ENCODE measurements at places on chromosomes 2 and 18.

DNA sequence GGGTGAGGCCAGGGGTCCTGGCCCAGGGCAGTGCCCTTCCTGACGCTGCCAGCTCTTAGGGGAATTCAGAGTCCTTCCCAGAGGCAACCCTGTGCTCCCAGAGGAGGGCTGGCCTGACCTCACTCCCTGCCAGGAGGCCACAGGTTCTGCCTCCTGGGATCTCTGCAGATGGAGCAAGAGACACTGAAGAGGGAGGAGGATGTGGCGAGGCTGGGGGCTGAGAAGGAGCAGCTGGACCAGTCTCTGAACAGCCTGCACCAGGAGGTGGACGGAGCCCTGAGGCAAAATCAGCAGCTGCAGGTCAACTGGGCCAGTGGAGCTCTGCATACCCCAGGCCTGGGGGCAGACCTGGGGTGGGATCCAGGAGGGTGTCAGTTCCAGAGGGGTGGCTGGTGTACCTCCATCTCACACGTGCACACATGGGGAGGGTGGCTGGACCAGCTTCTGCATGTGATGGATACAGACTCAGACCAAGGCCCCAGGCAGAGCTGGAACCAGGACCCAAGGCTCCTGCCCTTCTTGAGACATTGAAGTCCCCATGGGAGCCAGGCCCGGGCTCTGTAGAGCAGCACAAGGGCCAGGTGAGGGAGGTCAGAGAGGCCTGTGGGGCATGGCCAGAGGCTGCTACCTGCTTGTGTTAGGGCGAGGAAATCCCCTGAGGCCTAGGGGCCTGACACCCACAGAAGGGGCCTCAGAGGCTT, 9.7 kb upstream of the SNED1 start:
- no peak for DNase-seq

- no peak for DNase-seq
These were observed 83.7 kb downstream of the TMEM131 start for GRCh38 chr2:97911922-97912575.

- DNase-seq = no peak
These were observed 50.3 kb upstream of the TLK1 start for GRCh38 chr2:171210864-171211431.

- no peak for DNase-seq
These were observed 90.8 kb downstream of the FAM124B start for GRCh38 chr2:224310943-224311625.

GRCh38 chr2:111143107-111143842, 22.6 kb downstream of the BCL2L11 start:
- DNase-seq = no peak

- DNase-seq = no peak
These were observed 22.3 kb downstream of the EFEMP1 start for GRCh38 chr2:55901322-55901721.

DNA sequence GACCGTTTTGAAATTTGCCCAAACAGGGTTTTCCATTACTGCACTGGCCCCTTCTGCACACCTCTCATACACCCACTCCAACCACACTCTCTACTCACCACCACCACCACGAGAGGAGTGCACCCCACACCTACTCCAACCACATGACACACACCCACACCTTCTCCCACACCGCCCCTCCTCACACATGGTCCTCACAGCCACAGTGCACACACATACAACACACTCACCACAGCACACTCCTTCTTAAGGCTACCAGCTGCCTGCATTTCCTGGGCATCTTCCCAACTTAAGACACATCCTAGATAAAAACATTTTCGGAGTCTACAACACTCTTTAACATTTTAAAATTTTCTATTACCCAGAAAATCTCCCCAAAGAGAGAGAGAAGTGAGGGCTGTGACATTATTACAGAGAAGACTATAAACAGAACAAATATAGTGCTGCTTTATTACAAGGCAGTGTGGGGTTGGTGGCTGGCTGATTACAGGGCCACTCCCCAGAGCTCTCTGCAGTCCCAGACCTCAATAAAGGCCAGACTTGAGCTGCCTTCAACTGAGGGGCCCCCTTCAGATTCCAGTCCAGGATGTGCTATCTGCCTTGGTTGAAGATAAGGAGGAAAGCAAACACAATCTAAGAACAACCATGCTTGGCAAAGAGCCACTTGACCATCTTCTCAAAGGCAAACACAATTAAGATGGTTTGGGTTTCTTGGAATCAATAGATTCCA, 36.1 kb downstream of the NHEJ1 start:
- no peak for DNase-seq

- no peak for DNase-seq
These were observed 214.5 kb downstream of the TMEM182 start for GRCh38 chr2:102975996-102976975.
